RKO (cell line): ENCODE measurements at places on chromosomes 5 and 9.

DNA sequence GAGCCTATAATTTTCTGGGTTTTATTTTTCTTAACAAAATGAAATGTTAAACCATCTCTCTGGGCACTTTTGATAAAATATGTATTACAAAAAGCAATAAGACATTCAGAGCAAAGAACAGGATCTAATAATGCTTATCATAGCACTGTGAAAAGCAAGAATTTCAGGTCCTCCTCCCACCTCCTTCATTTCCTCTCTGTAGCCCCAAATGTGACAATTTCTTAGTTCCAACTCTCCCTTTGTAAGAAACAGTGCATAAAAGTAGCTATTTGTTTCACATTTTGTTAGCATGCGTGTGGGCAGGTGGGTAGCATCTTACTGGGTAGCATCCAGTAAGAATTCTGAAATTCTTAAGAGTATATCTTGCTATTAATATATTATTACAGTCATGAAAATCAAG is 130.9 kb upstream of the RASA1 start:
- DNase-seq = no peak

DNA sequence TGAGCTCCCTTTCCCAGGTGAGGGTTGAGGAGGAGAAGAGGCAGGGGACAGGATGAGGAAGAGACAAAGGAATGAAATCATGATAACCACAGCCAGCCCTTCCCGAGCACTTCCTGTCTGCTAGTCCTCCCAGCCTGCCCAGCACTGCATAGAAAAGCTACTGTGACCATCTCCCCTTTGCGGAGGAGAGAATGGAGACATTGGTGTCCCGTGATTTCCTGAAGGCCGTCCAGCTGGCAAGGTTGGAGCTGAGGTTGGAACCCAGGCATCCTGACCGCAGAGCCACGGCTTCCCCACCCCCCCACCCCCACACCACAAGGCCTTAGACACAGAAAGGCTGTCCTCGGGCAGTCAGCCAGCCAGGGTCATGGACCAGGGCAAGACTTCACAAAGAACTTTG is 131.1 kb upstream of the ICE1 start:
- no peak for DNase-seq

DNA sequence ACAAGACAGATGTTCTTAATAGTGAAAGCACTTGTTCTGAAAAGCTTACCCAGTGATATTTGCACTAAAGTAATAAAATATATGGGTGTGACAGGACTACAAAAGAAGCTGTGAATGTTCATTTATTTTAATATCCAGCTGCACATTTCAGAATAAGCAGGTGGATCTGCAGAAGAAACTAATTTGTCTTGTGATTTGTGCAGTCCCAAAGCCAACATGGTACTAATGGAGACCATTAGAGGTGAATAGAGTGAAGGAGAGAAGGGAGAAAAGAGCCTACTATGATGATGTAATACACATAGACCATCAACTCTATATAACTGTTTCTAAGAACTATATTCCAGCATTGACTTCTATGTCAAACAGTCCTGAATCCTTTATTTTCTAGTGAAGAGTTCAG is 362.8 kb downstream of the ISL1 start:
- DNase-seq = no peak

DNA sequence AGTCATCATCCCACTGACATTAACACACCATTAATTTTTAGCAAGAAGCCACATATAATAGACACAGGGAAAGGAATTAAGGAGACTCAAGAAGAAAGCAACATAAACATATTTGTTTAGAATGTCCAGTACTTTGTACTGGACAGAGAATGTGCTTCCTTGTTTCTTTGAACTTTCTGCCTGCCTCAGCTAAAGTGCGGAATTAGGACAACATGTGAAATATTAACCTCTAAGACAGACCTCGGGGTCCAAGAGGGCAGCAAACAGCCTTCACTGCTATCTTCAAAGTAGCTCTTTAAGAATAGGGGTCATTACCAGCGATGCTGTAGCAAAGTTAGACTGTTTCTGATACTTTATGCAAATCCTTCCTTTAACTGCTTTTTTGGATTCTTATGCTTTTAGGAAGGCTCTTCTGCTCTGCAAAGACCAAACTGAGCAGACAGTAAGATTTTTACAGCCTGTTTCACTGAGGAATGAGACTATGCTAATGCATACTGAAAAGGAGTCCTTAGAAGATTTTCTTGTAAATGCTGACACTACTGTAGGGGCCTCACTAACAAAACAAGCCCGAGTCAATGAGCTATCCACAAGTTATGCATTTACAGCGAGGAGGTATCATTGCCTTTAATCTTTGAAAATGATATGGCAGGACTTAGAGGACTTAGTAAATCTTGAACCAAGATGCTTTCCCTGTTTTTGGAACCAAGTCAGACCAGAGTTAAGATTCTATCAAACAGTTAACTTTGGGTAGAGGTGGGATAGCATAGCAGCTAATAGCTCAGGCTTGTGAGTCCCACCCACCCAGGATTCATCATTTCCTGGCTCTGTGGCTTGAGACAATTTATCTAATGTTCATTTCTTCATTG is 23.8 kb downstream of the DAB2 start:
- DNase-seq = no peak

GRCh38 chr9:76985581-76985980 is 33.9 kb upstream of the FOXB2 start:
- no peak for DNase-seq

DNA sequence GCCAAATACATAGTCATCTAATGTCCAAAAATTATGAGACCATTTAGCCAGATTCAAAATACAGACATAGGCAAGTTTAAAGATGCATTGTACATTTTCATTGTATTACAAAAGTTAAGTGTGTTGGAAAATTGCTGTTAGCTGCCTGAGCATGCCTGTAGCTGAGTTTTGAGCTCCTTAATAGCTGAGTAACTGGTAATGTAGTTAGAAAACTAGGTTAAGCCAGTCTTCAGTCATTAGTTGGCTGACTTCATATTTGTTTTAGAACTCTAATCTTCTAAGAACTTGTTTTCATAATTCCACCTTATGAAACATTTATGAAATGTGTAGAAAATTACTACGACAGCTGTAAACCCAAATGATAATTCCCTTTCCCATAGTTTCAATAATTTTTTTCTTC is 293.4 kb downstream of the ARRDC3 start:
- no peak for DNase-seq

DNA sequence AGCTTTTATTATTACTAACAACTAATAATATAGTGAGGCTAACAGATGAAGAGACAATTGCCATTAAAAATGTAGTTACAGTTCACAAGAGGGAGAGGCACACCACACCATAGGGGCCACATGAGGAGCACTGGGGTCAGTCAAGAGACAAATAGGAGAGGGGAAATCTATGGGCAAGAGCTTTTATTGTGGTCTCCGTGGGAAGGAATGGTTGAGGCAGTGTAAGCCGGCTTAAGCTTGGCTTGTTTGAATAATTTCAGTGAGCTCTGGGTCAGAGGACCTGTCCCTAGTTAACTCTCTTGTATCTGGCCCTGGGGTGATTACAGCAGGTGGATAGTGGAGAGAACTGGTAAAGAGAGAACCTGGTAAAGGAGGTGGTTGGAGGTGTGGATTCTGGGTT is 35.3 kb downstream of the OGN start:
- no peak for DNase-seq

GRCh38 chr5:1008451-1009358 is at the start of gene NKD2:
TSS of gene NKD2 (plus strand) at chr5:1008802. CDS start at chr5:1009058, 256 bp downstream.
- DNase-seq = peak; percentile 27

DNA sequence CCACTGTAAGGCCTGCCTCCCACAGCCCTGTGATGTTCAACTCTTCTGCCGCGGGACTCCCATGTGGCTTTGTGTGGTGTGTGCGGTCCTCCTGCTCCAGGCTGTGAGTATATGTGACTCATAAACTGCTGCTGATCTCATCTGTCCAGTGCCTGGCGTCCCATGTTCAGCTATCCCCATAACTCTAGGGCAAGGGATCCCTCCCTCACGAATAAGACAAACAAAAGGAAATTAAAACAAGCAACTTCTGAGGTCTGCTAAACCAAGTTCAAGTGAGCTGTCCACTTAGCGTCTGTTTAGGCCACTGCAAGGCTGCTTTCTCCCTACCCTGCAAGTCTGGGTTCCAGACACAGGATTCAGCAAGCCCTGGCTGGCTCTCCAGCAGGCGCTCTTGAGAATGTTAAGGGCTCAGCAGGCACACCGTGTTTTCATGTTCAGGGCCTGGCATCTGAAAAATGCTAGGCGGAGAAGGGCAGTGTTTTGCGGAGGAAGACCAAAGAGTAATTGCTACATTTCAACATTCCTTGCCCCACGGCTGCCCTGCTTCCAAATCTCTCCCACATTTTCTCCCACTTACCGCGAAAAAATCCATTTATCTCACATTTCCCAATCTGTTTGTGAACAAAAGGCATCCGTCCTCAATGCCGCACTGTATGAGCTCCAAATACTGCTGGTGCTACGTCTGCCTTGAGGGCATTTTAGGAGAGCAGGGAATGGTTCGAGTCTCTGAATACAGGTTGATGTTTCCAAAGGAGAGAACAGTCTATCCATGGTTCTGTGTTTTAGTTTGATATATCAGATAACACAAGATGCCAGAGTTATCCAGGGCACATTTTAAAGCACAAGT is 280.2 kb downstream of the SEMA5A start:
- peak; percentile 9 for DNase-seq

DNA sequence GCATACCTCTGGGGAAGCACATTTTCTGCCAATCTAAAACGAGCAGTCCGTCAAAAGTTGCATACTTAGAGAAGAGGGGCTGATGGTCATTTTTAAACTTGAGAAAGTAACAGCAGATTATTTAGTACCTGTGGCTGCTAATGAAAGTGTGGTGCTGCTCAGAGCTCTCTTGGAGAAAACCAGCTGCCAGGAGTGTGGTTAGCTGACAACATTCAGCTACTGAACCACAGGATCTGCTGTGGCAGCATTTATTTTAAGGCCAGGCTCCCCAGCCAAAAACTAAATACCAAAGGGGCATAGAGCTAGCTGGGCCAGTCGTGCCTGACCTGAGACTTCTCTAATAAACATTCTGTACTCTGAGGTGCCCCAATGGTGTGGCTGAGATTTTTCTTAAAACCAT is 203.6 kb downstream of the EDIL3 start:
- no peak for DNase-seq

DNA sequence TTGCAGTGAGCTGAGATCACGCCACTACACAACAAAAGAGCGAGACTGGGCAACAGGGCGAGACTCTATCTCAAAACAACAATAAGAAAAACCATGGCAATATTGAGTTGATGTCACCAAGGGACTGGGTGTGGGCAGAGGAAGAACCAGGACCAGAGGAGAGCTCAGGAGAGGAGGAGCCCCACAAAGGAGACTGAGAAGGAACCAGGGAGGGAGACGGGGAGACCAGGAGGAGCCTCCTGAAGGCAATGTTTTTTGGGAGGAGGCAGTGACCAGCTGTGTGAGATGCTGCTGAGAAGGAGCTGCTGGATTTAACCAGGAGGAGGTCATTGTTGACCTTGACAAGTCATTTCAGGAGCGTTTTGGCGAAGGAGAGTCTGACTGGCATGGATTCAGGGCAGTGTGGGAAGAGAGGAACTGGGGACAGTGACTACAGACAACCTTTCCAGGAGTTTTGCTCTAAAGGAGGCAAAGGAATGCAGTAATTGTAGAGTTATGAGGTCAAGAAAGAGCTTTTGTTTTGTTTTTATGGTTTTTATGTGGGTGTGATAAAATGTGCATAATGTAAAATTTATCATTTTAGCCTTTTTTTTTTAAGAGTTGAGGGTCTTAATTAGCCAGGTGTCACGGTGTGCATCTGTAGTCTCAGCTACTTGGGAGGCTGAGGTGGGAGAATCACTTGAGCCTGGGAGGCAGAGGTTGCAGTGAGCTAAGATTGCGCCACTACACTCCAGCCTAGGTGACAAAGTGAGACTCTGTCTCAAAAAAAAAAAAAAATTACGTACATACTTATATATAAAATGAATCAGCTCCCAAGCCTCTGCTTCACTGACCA is 17.9 kb downstream of the TRUB2 start:
- no peak for DNase-seq

GRCh38 chr9:29796291-29796952 is 2223.1 kb upstream of the C9orf72 start:
- no peak for DNase-seq

DNA sequence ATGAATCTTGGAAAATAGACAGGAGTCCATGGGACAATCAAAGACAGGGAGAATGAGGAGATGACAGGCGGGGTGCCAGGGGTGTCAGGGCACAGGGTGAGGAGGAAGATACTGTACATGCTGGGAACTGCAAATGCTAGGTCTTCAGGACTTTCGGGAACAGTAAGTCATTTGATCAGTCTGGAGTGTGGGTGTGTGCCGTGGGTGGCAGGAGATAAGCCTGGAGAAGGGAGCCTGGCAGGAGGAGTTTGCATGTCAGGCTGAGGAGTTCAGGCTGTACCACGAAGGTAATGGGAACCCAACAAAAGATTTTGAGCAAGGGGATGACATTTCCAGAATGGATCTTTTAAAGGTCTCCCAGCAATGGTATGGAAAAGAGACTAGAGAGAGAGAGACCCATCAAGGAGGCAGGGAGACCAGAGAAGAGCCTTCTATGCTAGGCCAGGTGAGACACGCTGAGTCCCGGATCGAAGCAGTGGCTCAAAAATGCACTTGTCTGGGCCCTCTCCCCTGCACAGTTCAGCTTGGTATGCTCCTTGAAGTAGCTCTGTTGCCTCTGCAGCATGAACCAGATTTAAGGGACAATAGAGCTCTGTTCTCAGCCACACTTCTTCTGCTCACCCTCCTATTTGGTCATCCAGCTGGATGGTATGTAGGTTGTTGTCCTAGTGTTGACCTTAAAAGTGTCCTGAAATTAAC is 77.0 kb upstream of the FER start:
- DNase-seq = no peak

DNA sequence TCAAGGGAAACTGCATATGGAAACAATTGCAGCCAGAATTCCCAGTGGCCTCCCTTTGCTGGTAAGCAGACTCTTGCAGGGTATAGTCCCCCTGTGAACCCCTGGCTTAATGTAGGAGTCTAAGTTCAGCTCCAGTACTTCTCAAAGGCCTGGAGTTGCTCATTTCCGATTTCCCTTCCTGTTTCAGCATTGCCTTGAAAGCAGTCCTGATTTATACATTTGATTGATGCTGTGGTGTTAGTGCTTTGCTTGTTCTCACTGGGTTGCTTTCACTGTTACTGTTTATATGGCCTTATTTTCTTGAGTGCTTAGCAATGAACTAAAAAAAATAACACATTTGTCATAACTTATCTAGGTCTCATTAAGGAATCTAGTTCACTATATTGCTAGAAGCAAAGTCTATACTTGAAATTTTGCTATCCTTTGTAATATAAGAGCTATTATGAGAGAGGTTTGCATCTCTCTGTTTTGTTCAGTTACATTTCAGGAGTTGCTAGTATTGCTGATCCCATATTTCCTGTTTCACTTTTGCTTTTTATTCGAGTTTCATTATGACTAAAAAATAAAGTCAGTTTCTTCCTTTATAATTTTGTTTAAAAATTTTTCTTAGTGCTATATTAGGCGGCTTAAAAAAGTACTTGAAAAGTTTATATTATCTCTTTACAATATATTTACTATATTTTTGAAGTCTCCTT is 122.4 kb upstream of the NMUR2 start:
- no peak for DNase-seq

- DNase-seq = no peak
These were observed 86.6 kb upstream of the LRRTM2 start for GRCh38 chr5:138961729-138962128.

DNA sequence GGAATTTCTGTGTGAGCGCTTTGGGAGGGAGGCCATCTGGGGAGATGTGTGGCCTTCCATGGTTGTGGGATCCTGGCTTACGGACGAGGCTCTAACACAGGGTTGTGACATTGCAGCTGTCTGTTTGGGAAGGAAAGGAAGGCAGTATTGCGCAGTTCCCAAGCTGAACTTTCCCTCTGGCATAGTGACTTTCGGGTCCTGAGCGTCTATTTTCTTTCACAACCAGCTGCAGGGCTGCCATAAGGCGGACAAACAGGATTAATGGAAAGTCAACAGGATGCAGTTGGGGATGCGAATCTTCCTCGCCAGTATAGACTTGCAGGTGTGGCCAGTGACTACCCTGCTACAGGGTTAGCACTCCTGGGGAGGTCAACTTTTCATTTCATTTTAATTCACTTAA is 25.9 kb downstream of the CCT5 start:
- DNase-seq = no peak
